DMS79 (cell line): ENCODE measurements at places on chromosomes 4 and X.

DNA sequence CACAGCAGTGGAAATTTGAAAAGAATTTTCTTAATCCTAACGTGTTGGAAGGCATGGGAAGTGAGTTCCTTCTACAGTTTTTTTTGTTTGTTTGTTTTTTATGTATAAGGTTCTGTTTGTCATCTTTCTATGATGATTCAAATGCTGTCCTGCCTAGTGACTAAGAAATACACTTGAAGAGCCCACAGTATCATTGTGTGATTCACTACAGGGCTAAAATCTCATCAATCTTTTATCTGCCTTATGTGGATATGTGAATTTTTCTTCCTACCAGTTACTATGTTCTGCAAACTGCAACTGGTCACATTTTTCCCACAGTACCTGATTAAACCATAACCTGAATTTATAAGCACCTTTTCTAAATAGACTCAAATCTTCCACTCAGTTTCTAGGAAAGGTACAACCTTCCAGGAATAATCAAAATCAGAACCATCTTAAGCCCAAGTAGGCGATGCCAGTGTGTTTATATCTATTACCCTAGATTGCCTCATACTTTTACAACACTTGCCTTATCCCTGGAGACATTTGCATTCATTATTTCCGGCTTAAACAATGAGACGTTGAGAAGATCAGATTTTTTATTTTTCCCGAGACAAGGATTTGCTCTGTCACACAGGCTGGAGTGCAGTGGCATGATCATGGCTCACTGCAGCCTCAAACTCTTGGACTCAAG, 214.6 kb upstream of the GALNT7 start:
- DNase-seq, result no peak

DNA sequence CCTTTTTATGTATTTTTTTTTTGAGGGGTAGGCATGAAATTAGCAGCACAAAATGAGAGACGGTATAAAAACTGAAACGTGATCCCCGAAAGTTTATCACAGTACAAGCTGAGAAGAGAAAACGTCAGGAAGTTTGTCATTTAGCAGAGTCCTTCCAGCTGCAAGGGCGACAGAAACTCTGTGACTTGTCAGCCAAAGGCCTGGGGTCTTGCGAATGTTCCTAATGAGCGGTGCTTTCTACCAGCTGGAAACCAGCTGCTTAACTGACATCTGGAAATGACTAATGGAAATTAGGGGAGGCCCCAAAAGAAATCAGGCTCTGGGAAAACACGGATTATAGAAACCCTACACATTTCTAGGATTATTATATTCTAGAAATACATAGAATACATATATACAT, 66.5 kb downstream of the CHRNA9 start:
- no peak for DNase-seq

- no peak for DNase-seq
These were observed 264.0 kb downstream of the TRIML1 start for GRCh38 chr4:188403272-188403671.

DNA sequence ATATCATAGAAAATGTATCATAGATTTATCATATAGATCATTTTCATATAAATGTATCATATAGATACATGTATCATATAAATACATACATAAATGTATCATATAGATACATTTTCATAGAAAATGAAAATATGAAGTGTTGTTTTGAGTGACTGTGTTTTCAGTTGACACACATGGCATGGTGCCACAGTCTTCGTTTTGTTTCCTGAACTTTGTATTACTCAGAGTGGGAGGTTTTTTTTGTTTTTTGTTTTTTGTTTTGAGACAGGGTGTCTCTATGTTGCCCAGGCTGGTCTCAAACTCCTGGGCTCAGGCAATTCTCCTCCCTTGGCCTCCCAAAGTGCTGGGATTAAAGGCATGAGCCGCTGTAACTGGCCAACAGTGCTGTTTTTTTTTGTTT, 3.9 kb downstream of the RBM10 start:
- DNase-seq, result no peak

DNA sequence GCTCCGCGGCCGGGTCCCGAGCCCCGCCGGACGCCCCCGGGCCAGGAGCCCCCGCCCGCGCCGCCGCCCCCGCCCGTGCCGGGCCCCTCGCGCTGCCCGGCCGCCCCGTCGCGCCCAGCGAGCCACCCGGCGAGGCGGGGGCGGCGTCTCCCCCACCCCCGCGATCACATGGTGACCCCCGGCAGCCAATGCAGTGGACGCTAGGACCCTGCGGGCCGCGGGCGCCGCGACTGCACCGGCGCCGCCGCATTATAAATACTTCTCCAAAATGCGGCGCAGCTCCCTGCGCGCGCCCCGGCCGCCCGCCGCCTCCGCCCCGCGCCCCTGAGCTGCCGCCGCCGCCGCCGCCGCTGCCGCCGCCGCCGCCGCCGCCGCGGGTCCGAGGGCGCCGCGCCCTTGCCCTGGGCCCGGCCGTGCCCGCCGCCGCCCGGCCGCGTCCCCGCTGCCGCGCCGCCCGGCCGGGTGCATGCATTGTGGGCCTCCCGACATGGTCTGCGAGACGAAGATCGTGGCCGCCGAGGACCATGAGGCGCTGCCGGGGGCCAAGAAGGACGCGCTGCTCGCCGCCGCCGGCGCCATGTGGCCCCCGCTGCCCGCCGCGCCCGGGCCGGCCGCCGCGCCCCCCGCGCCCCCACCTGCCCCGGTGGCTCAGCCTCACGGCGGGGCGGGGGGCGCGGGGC, at the start of gene NAT8L:
Gene NAT8L (plus strand): TSS at position 282 of the 680 bp plus-strand sequence. CDS start 185 bp downstream, at position 467.
- DNase-seq, result no peak

DNA sequence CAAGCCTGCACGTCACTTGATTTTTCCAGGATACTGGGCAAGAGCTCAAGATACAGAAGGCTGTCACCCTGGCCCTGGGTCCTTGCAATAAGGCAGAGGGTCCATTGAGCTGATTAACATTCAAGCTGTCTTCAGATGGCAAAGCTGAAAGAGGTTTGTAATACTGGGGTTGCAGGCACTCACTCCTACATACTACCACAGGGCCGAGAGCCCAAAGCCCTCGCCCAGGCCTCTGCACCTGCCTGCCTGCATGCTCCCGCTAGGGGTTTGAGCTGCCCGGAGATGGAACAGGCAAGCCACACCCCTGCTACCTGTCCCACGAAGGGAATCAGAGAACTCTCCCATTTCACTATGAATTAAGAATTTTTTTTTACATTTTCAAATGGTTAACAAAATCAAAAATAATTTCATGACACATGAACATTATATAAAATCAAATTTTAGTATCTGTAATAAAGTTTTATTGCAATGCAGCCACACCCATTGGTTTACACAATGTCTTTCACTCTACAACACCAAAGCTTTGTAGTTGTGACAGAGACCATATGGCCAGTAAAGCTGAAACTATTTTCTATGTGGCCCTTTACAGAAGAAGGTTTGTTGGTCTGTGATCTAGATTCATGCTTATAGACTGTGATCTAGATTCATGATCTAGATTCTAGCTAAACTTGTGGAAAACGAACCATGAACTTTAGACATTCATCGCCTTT, 530.4 kb upstream of the IGFBP7 start:
- no peak for DNase-seq

DNA sequence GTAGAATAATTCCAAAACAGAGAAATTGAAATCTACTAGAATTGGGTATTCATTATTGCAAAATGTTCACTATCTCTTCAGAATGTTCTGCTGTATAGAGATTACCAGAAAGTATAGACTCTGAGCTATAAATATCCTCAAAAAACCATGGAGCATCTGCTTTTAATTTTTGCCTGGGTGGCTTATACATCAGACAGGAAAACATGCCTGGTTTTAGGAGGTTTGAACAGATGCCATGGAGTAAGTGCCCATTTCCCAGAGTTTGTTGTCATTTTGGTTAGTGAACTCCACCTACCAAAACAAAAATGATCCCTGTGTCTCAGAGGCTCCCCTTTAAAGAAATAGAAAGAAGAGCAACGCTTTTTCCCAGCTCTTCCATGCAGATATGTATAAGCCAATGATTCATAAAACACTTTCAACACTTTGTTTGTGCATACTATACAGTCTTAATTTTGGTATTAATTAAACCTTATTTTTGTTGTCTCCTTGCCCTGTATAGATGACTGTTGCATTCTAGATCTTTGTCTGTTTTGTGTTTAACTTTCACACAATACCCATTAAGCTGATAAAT, 68.7 kb downstream of the MEPE start:
- DNase-seq, result no peak

DNA sequence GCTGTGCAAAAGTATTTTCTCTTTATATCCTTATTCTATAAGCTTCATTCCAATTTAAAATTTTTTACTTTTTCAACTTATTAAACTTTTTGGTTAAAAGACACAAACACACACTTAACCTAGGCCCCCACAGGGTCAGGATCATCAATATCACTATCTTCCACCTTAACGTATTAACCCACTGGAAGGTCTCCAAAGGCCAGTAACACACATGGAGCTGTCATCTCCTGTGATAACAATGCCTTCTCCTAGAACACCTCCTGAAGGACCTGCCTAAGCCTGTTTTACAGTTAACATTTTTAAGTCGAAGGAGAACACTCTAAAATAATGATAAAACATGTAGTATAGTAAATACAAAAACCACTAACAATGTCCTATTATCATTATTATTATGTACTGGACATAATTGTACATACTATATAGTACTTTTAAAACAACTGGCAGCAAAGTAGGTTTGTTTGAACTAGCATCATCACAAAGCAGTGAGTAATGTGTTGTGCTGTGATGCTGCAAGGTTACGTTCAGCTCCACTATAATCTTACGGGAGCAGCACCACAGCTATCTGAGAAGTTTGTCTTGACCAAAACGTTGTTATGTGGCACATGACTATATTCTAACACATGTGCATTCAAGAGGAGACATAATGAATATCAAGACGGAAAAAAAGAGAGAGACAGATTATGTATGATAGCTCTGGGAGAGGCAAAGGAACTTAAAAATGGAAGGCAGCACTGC, 33.7 kb downstream of the DHX15 start:
- DNase-seq, result no peak

DNA sequence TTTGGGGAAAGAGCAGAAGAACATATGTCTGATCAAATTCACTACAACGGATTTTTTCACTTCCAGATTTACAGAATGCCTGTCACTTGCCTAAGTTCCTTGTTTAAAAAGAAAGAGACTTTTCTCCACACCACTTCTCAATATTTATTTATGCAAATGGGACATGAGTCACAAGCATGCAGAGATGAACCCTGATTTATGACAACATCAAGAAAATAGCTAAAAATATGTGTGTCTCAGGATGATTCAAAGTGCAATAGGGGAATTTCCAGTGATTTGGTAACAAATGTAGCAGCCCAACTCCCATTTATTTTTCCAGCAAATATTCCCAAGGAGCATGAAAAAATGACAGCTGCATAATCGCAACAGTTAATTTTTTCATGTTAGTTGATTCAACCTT, 180.4 kb upstream of the FAT1 start:
- DNase-seq, result no peak

DNA sequence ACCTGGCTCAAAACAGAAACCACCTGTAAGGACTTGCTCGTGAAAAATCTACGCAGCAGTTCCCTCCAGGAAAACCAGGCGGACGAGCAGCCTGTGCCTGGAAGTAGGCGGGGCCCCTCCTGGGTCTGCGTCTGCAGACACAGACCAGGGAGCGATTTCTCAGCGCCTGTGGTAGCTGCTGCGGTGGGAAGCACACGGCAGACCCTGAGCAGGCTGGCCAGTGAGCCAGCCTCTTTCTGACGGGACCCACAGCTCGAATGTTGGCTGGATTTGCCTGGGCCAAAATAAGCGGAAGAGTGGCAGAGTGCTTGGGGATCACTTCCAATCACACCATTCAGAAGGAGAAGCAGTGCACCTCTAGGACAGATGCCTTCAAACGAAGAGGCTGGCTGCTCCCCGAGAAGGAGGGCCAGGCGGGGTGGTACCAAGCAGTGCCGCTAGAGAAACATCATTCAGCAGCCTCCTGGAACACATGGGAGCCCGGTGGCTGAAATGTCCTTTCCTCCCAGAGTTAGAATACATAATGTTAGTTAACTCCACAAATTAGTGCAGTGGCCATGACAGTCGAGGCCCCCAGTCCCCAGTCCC, 85.9 kb downstream of the GATB start:
- no peak for DNase-seq

DNA sequence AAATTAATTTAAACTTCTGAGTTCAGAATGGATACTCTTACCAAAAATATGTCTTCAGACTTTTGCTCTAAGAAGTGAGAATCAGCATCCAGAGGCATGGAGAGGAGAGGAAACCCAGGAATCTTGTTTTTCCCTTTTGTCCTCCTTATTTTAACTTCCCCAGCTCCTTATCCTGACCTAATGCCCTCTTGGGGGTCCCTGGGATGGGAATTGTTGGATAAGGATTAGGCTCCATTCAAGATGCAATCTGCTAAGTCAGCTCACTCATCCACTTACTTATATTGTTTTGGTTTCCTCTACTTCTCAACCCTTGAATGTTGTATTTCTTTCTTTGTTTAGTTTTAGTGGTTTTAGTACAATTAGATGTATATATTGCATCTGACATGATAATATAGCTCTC, 208.4 kb upstream of the PCDH7 start:
- DNase-seq, result no peak

- no peak for DNase-seq
These were observed 33.4 kb downstream of the SEPTIN11 start for GRCh38 chr4:76982638-76983584.

- DNase-seq, result no peak
These were observed 76.1 kb downstream of the ZNF518B start for GRCh38 chr4:10381146-10381545.

DNA sequence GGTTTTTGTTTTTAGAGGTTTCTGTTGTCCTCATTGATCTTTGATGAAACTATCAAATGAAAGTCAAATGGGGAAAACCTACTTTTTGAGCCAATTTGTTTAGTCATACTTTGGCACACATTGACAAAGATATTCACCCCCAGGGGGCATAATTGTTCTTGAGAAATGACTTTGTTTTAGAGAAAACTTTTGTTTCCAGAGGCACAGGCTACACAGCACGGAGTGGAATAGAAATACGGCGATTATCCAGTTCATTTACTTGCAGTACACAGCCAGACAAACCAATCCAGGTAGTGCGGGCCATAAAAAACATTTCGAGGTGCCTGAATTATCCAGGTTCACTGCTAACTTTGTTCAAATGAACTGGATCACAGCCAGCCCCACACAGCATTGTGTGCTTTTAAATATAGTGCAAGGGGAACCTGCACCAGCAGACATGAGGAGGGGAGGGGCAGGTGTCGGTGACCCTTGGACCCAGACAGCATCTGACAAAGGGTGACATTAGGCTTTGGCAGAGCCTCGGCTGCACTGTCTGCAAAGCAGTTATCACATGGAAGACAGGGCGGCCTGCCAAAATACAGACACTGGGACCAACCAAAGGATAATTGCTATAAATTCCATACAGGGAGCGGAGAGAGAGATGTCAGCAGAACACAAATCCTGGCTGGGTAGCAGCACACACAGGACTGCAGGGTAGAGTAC, 179.6 kb upstream of the NOCT start:
- DNase-seq, result peak; percentile 25

- DNase-seq, result no peak
These were observed 32.9 kb upstream of the TET2 start for GRCh38 chr4:105113800-105114199.
